Stimulated activated naive CD8-positive, alpha-beta T cell treated with anti-CD3 and anti-CD28 coated beads, Interleukin-15, Interleukin-2, amounts not matched to agents 100 U/mL and 50 U/mL, for 24 hours (primary cell): ENCODE measurements at places on chromosomes 5 and 9.

- DNase-seq: no peak
Observed at GRCh38 chr5:131787736-131788135, 9.1 kb downstream of the FNIP1 start.

DNA sequence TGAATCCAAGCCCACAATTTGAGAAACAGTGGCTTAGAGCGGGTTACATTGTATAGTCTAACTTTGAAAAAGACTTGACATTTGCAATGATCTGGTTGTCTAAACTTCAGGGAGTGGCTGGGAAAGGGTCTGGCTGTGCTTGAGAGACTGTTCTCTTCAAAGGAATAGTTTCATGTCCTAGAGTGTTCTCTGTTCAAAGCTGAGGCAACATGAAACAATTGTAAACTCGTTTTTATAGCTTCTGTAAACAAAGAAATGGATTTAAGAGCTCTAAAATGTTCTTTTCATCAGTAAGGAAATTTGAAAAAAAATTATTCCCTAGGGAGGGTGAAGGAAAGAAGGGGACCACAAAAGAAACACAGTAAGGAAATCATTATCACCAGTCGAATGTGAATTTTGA is 41.6 kb downstream of the FOCAD start:
- no peak for DNase-seq

DNA sequence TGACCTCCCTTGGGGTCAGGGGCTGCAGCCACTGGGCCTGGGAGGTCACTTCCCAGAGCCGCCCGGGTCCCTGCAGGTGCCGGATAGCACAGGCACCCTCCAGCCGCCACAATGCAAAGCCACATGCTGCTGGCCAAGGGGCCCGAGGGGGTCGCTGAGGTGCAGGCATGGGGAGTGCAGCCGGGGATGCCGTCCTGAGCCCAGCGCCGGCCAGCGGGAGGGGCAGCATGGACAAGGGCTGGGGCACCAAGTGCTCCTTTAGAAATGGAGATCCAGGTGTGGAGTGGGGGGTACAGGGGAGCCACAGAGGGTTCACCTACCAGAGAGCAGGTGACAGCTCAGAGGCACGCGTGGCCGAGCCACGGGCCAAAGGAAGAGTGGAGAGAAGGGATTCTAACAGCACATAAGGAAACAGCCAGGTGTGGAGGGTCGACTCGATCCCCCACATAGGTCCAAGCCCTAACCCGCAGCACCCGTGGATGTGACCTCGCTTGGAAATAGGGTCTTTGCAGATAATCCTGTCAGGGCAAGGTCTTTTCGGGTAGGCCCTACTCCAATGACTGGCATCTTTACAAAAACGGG is 24.7 kb downstream of the ZDHHC11B start:
- DNase-seq: no peak

- DNase-seq: peak; percentile 39
Observed at GRCh38 chr5:168793841-168794837, 215.0 kb upstream of the PANK3 start.

DNA sequence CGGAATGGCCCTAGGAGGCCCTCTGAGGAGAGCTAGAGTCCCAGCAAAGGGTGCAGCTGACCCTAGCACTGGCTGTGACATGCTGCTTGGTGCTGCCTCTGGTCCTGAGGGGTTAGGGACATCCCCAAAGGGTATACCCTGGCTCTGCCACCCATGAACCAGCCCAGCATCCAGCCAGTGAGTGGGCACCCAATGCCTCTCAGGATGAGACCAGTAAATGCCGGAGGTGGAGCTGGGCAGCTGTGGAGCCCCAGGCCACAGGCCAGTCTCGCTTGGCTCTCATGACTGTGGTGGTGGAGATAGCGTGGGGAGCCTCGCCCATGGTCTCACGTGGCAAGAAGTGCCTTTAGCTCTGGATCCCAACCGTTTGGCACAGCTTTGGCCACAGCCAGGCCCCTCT is 3.7 kb upstream of the CEL start:
- DNase-seq: no peak

GRCh38 chr5:177189965-177190364 is 56.4 kb downstream of the NSD1 start:
- DNase-seq: no peak

GRCh38 chr9:105330755-105331154 is 86.3 kb downstream of the SLC44A1 start:
- DNase-seq: no peak

- DNase-seq: peak; percentile 71
Observed at GRCh38 chr9:129068990-129069861, 11.7 kb upstream of the DOLPP1 start.

DNA sequence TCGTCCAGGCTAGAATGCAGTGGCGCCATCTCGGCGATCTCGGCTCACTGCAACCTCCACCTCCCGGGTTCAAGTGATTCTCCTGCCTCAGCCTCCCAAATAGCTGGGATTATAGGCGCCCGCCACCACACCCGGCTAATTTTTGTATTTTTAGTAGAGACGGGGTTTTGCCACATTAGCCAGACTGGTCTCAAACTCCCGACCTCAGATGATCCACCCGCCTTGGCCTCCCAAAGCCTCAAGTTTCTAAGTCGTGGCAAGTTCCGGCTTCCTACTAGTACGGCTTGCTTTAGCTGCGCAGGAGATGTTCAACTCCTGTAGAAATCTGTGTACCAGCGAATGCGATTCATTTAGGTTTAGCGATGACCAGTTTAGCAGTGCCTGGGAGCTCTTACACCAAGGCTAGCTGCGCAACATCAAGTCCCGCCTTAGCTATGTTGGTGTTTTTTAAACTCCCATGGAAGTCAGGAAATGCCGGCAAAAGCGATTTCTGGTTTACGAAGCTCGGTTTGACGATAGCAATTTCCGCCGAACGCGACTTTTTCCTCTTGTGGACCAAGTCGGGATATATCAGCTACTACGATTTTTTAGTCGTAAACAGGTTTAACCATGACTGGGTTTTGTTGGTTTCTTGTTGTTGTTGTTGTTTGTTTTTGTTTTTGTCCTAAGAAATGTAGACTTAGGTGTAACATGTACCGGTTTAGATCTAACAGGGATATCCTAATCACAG is 46.4 kb downstream of the ANXA2R start:
- DNase-seq: peak; percentile 52

DNA sequence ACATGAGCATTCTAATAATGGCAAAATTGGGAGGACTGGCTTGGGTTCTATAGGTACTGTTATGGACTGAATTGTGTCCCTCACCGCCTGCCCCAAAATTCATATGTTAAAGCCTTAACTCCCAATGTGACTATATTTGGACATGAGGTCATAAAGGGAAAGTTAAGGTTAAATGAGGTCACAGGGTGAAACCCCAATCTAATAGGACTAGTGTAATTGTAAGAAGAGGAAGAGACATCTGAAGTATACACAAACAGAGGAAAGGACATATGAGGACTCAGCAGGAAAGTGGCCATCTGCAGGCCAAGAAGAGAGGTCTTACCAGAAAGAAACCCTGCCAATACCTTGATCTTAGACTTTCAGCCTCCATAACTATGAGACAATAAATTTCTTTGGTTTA is 23.1 kb downstream of the RNF180 start:
- DNase-seq: no peak

DNA sequence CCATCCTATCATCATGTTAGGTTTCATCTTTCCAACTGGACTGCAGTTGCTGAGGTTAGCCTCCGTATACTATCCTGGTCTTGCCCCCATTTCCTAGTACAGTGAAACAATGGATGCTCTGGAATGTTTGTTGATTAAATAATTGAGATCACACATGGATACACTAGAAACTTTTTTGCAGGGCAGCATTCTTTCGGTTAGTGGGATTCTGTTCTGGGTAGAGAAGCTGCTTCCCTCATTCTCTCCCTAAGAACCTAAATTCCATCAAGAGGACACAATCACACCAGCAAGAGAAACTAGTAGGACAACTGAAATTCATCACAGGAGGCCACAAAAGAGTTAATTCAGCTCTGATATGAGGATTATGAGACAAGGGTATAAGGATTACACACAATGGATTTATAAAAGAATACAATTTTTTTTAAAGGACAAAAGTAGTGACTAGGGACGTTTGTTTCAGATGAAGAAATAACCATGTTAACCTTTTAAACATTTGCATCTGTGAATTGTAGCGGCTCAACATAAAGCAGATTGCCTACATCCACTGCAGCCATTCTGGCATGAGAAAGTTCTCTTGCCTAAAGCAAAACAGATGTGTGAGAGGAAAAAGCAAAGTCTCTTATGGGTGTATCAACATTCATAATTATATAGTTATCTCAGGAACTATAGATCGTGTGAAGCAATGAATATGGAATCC is 162.7 kb upstream of the LHFPL2 start:
- no peak for DNase-seq

DNA sequence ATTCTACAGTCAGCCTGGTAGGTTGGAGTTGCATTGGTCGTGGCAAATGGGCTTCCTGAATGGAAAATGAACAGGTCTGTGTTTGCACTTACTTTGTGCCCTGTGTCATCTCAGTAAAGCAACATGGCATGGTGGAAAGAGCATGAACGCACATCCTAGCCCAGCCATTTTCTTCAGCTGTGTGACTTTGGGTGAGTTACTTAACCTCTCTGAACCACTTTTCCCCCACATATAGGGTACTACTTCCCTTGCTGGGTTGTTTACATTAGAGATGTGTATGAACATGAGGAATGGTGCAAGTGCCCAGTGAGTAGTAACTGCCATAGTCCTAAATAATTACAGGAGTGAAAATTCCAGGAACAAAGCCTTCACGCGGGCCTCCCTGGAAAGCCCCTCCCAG is 83.6 kb downstream of the MVB12B start:
- DNase-seq: no peak

DNA sequence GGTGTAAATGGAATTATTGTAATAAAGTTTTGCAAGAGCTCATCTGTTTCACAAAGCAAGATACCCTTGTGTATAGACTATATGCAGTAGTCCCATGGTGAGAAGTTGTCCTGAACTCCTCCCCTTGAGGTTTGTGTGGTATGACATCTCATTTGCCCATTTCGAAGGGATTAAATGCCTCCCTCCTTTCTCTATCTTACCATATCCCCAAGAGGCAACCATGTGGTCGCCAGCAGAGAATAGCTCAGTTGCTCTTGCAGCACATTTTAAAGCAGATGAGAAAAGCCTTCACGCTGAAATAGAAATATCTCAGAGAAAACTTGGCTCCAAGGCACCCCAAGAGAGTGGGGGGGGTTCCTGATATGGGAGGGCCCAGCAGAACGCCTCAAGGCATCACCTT is 4.6 kb downstream of the SEMA6A start:
- DNase-seq: no peak

- DNase-seq: no peak
Observed at GRCh38 chr5:180622910-180623309, 26.5 kb downstream of the FLT4 start.

GRCh38 chr9:104896131-104896530 is 31.8 kb downstream of the ABCA1 start:
- DNase-seq: no peak

- no peak for DNase-seq
Observed at GRCh38 chr9:114100536-114100935, 1.4 kb upstream of the KIF12 start.

GRCh38 chr9:117725426-117725887 is 21.3 kb downstream of the TLR4 start:
- DNase-seq: no peak

GRCh38 chr9:92763721-92764380 is 782 bp downstream of the BICD2 start:
- peak; percentile 56 for DNase-seq

DNA sequence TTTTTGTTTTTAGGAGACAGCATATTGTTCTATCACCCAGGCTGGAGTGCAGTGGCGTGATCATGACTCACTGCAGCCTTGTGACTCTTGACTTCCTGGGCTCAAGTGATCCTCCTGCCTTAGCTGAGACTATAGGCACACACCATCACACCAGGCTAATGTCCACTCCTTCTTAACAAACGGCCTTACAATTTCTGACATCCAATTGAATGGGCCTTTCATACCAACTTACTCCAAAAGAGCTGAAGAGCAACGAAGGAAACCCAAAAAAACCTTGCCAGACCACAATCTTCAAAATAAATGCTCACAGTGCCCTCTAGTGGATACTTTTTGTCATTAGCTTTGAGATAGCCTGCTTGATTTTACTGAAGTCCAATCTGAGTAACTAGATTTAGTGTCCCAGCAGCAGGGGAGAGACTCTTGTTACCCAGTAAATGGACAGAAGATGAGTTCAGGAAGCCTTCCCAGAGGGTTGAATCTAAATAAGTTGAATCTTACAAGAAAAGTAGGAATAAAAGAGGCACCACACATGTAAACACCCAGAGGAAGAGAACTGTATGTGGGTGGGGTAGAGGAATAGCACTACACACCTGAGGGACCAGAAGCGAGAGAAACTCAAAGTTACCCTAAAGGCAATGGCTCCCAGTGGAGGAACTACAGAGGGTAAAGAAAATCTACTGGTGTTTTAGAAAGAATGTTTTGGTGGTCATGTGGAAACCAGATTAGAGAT is 9.3 kb downstream of the ZNF622 start:
- DNase-seq: peak; percentile 21

DNA sequence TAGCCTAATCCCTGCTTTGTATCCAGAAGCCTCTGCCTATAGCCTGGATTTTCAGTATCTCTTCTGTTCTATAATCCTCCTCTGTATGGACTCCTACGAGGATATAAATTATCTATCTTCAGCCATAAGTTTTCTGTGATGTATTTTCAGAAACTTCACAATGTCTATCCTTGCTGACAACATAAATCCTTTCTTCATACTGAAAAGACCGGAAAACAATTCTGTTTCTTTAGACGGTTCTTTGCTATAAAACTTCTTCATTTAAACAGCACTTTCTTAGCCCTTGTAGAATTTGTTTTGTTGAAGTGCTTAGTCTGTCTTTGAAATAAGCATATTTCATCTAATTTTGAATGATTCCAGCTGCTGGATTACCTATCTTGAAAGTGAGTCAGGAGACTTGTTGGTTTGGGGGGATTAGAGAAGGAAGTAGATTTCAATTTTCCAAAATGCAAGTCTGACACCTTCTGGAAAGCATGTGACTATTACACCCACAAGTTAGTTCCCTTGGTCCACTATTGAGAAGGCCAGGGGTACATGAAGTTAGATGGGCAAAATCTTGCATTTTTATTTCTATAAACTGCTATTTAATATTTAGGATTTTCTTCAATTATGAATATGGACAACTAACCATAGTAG is 96.3 kb upstream of the RANBP3L start:
- DNase-seq: no peak

- DNase-seq: no peak
Observed at GRCh38 chr9:86601697-86602096, 247.5 kb upstream of the TUT7 start.

- no peak for DNase-seq
Observed at GRCh38 chr5:76701298-76701697, 14.6 kb upstream of the F2R start.

- no peak for DNase-seq
Observed at GRCh38 chr9:87882627-87883026, at the start of gene SPATA31E1. SPATA31E1 (plus strand) TSS chr9:87882877; CDS start chr9:87882892, 15 bp downstream.

GRCh38 chr5:149044453-149045088 is 18.3 kb downstream of the SH3TC2 start:
- DNase-seq: no peak

- peak; percentile 1 for DNase-seq
Observed at GRCh38 chr9:131260751-131261452, 15.4 kb downstream of the FAM78A start.

DNA sequence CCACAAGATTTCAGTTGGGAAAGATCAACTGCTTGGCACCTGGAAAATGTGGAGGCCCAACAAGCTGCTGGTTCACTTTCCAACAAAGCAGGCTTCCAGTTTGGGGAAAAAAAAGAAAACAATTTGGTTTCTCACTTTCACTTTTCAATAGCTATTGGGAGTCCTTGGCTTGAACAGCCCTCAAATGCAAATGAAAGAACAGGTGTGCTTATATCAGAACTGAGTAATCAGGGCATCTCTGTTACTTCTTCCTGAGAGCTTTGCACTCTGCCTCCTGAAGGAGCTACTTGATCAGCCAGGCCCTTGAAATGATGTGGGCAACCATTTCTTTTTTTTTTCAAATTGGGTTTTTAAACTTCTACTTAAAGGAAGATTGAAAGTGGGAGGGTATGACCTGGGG is 73.5 kb downstream of the MFAP3 start:
- no peak for DNase-seq
